ENCODE measurements at places on chromosomes 6 and 20. TPM values are rescaled to one million over a fixed set of nuclear protein-coding genes. Genes with fewer than 3 reads are reported as not detected.

- no peak for DNase-seq
Observed at GRCh38 chr6:89985751-89986493, 91.7 kb downstream of the GJA10 start.

GRCh38 chr6:90076511-90077415 lies 182.5 kb downstream of the GJA10 start:
- no peak for DNase-seq

GRCh38 chr20:41205313-41205712 lies 68.0 kb downstream of the PLCG1 start:
- DNase-seq: no peak

DNA sequence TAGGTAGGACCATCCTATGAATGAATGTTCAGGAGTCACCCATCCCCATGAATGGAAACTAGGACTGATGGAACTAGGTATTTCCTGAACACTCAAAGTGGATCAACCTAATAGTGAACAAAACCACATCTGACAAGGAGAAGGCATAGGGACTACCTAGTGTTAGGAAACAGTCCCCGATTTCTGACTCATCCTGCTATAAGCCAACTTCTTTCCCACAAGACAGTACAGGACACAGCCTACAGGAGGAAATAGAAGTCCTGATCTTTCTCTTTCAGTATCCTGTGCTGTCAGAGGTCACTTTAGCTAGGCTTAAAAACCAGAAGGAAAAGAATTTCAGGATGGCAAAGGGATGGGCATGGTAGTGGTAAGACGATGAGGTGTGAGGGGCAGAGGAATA lies 19.5 kb upstream of the GMDS start:
- DNase-seq: no peak

- no peak for DNase-seq
Observed at GRCh38 chr6:31573239-31574105, 1.4 kb downstream of the LTA start.

CALHM5 gene
- polyA plus RNA-seq: 2.4 TPM

- no peak for DNase-seq
Observed at GRCh38 chr6:100078509-100078908, 84.5 kb upstream of the MCHR2 start.

DNA sequence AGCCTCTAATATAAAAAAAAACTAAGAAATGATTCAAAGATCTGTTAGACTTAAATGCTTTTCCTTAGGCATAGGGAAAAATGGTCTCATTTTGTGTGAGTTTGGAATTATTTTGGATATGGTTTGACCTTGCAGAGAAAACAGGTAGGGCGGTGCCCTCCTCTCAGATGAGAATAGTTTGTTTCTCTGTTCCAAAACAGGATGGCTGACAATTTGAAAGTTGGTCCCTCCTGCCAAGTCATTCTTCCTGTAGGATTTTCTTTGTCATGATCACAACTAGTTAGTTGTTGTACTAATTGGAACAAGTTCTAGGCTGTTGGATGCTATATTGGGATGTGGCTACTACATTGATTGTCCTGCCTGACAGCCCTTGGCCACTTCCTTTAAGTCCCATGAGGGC lies 108.6 kb downstream of the BCKDHB start:
- DNase-seq: no peak

DNA sequence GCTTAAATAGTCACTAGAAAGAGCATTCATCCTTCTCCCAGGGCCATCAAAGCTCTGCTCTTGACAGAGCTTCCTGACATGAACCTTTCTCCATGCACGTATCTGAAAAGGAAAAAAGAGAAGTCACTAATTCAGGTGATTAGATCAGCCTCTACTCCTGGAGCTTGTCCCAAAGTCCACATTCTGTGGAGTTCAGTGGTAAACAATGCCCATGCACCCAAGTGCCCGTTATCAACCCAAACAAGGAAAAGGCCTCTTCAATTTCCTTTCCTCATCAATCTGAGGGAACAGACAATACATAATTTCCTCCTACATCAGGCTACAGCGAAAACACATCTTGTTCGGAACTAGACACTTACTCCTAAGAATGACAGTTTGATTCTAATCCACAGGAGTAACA lies 129.2 kb upstream of the PCSK2 start:
- no peak for DNase-seq

RAET1E gene
- polyA plus RNA-seq: 0.45 TPM

DNA sequence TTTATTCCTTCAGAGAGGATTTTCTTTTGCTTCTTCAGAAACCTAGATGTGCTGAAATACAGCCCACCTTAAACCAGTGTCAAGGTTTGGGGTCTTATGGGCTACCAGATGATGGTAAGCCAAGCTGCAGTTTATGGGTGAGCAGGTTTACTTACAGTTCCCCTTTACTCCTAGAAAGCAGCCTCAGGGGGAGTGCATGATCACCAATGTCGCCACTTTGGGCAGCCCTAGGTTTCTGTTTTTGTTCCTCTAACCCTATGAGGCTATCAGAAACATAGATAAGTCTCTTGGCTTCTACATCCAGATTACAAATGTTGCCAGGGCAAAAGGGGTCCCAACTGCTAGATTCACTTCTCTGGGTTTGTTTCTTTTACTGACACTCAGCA lies 67.2 kb downstream of the TRIM27 start:
- DNase-seq: no peak

GRCh38 chr6:87932361-87932760 lies 115.3 kb upstream of the SPACA1 start:
- no peak for DNase-seq

MACROD2 gene
- 3.9 TPM for polyA plus RNA-seq

MCCD1 gene
- polyA plus RNA-seq: not detected

DNA sequence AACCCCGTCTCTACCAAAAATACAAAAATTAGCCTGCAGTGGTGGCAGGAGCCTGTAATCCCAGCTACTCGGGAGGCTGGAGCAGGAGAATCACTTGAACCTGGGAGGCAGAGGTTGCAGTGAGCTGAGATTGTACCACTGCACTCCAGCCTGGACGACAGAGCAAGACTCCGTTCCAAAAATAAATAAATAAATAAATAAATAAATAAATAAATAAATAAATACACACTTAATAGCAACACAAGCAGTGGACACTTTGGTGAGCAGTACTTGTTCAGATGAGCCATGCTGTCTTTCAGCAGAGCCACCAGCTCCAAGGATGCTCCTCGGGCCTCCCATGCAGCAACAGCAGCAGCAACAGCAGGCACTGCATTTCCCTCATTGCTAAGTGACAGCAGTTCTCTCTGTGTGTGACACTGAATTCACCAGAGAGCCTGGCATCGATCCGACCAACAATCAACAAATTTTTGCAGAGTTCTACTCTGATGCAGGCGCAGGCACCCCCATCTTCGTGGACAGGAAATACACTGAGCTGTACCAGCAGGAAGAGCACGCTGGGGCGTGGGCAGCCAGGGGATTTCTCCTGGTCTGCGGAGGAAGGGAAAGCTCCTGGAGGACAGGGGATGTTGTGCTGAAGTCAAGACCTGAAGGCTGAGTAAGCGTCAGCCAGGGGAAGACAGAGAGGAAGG lies 54.0 kb upstream of the SNX9 start:
- DNase-seq: no peak

GRCh38 chr20:41902346-41902745 lies 284.2 kb upstream of the CHD6 start:
- no peak for DNase-seq

DNA sequence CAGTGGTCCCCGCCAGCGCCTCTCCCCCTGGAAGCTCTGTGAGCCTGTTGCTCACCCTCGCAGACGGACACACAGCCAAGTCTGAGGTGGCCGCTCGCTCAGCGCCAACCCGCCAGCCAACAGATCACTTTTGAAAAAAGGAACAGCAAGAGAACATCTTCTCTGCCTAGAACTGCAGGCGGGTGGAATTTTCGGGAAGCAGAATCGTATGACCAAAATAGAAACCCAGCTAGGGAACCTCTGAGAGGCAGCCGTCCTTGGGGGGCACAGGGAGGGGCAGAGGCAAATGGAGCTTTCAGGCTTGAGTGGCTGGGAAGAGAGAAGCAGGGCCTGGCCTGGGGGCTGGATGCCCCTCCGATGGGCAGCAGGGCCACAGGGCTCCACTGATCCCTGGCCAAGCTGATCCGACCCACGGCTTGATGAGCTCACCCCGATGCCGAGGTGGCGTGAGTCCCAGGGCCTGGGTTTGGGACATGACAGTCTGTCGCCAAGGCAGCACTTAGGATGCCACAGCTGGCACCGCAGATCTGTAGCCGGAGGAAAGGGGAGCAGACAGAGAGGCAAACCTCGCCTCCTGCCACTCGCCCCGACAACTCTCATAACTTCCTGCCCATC lies 9.8 kb downstream of the NFATC2 start:
- peak; percentile 60 for DNase-seq

TBXT gene
- not detected for polyA plus RNA-seq

DNA sequence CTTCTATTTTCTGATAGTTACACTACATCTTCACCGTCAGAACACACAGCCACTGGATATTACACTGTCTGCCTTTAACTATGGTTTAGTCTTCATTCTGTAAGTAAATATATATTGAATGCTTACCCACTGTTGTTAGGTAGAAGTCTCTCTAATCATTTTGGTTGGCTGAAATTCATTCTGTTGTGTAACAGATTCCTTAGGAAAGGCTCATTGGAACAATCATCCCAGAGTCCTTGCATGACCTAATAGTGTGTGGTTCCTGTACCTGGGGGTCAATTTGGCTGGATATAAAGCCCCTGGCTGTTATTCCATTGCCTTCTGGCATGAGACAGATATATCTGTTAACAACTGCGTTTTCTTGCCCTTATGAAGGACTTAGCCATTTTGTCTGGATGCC lies 9.9 kb downstream of the BLOC1S5 start:
- no peak for DNase-seq

DEFB132 gene
- not detected for polyA plus RNA-seq

PTK6 gene
- 0.41 TPM for polyA plus RNA-seq

GRCh38 chr6:118791499-118791898 lies 102.5 kb upstream of the ASF1A start:
- no peak for DNase-seq

PMEPA1 gene
- 31.7 TPM for polyA plus RNA-seq

DNA sequence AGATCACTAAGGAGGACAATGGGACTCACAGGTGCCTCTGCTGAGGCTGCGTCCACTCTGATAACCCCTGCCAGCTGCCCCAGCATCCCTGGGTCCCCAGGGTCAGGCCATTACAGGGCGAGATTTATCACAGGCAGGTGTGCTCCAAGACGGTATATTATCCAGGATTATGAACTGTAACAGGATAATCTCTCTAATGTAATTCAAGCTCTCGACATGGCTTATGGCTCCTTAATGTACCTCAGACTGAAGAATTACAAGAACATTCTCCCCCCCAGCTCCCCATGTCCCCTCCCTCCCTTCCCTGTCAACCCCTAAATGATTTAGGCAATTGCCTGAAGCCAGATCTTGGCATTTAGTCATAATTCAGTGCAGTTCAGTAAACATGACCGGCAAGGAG lies 86.8 kb downstream of the NCR2 start:
- DNase-seq: no peak

DNA sequence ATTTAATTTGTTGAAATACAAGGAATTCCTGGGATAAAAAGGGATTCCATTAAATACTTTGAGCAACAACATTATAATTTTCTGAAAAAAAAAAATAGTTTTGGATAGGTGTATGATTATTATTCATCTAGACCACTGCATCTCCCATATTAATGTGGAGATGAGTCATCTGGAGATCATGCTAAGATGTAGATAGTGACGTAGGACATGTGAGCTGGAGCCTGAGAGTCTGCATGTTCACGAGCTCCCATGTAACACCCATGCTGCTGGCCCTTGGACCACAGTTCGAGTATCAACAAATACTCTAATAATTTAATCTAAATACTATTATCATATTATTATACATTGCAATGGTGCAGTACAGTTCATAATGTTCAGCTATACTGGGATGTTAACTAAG lies 91.6 kb downstream of the EPM2A start:
- no peak for DNase-seq

ZNF343 gene
- polyA plus RNA-seq: 8.4 TPM

GRCh38 chr6:100962466-100962865 lies 81.3 kb upstream of the ASCC3 start:
- DNase-seq: no peak

GRCh38 chr6:113414511-113414910 lies 442.6 kb upstream of the MARCKS start:
- DNase-seq: no peak
